Effector memory CD8-positive, alpha-beta T cell (primary cell): ENCODE measurements at places on chromosomes 7 and 10.
A peak's percentile ranks its signal among the peaks of the same experiment; 100 is the strongest.

GRCh38 chr7:105352018-105352612 is 36.6 kb downstream of the SRPK2 start:
- peak; percentile 59 for DNase-seq

GRCh38 chr10:112985690-112986543 is 35.9 kb downstream of the TCF7L2 start:
- no peak for DNase-seq

- no peak for DNase-seq
These were observed 22.5 kb downstream of the ZSCAN25 start for GRCh38 chr7:99639267-99639666.

DNA sequence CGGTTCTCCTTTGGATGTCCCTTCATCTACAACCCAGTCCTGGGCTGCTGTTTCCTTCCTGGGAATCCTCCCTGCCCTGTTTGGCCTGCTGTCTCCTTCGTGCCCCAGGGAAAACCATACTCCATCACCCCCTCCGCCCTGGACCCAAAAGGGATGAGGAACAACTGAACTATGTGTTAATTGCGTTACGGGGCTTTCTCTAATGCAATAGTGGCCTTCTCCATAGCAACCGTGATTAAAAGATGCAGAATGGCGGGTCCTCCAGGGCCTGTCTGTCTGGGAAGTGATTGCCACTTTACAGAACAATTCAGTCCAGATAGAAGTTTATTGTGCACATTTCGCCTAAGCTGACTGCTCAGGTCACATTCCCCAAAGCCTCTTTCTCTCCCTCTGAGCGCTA is 112.0 kb upstream of the FGFR2 start:
- no peak for DNase-seq

- DNase-seq, result no peak
These were observed 1.1 kb downstream of the MAP3K8 start for GRCh38 chr10:30435073-30435422.
